Bronchial epithelial cell (primary cell): ENCODE measurements at places on chromosomes 11 and 22.
A peak's percentile ranks its signal among the peaks of the same experiment; 100 is the strongest.

GRCh38 chr11:17782145-17782544, 47.6 kb downstream of the KCNC1 start:
- no peak for DNase-seq

DNA sequence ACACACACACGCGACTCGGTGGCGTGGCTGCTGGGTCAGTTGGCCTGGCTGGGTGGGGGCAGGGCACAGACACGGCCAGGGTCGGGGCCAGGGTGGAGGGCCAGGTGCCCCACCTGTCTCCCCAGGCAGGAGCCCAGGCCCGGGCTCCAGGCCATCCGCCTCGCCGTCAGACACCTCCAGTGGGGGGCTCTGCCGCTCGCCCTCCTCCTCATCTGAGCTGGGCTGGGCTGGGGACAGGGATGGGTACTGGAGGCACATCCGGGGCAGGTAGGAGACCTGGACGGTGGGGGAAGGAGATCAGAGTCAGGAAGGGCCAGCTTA, 6.2 kb upstream of the MYBPC3 start:
- DNase-seq, result no peak

DNA sequence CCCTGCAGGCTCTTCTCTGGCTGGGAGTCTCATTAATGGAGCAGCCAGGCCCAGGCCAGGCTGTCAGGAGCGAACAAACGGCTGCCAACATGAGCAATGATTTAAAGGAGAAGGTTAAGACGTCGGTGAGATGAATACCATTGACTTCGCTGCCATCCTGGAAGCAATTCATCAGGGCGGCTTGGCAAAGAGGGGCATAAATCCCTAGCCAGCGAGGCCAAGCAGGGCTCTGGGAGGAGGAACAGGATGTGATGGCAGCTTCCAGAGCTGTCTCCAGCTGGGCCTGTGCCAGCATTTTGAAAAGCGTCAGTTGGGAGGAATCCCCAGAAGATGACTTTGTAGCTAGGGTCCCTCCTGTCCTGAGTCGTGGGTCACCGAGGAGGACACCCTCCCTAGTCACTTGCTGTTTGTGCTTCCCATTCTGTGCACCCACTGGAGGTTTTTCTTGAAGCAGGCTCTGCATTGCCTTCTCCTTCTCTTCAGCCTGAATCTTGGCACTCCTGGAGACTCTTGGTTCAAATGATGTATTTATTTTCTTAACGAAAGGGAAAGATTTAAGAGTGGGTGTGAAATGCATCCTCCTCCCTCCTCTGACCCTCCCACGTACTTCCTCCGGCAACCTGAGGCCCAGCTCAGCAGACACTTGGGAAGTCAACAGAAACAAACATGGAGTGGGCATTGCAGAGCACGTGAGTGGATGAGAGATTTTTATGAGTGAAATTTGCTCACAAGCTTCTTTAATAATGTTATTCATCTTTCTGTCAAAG, 476.3 kb upstream of the CADM1 start:
- DNase-seq, result no peak

DNA sequence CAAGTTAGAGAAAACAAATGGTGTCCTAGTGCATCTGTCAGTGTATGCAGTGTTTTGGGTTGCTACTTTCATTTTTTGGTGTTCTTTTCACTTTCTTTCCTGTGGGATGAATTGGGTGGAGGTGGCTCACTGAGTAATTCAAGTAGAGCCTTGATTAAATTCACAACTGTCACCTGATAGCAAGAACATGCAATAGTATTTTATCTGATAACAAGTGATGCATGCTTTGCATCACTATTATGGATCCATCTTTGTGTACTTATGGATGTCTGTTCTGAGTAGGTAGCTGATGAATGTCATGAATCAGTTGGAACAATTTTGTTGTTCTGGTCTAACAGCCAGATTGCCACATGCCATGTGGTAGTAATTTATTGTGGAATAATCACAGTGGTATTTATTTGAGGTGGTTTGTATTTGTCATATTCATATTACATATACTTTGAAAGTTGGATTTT, 87.5 kb downstream of the DDX10 start:
- peak; percentile 52 for DNase-seq

DNA sequence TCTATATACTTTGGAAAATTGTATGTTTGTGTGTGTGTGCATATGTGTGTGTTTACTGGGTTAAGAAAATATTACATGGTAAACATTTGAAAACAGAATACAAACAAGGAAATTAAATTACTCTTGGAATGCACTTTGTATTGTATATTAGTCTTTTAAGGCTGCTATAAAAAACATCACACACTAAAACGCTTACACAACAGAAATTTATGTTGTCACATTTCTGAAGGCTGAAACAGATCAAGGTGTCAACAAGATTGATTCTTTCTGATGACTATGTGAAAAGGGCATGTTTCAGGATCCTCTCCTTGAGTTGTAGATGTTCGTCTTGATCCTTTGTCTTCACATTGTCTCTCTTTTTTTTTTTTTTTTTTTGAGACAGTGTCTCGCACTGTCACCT, 149.1 kb upstream of the CNTN5 start:
- no peak for DNase-seq

- DNase-seq, result no peak
These were observed 18.9 kb upstream of the IGLL1 start for GRCh38 chr22:23598805-23599518.

DNA sequence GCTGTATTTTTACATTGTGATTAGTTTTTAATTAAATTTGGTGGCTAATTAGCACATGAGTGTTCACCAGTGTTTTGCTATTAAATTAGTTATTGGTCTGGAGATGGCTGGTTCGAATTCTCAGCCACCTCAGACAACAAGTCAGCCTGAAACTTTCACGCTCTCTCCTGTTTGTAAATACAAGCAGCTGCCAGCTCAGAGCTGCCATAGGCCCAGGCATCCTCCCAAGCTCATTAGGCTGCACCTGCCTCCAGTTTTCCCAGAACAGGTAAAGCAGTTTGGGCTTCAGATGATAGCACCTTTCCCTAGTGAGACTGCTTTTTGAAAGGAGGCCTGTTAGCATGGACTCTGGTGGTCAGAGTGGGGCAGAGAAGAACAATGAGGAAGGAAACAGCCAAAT, 156.8 kb downstream of the NAV2 start:
- no peak for DNase-seq

GRCh38 chr22:38681582-38682335, at the start of gene TOMM22:
Gene TOMM22 (plus strand): TSS chr22:38681957. CDS start chr22:38681979, 22 bp downstream.
- peak; percentile 70 for DNase-seq

DNA sequence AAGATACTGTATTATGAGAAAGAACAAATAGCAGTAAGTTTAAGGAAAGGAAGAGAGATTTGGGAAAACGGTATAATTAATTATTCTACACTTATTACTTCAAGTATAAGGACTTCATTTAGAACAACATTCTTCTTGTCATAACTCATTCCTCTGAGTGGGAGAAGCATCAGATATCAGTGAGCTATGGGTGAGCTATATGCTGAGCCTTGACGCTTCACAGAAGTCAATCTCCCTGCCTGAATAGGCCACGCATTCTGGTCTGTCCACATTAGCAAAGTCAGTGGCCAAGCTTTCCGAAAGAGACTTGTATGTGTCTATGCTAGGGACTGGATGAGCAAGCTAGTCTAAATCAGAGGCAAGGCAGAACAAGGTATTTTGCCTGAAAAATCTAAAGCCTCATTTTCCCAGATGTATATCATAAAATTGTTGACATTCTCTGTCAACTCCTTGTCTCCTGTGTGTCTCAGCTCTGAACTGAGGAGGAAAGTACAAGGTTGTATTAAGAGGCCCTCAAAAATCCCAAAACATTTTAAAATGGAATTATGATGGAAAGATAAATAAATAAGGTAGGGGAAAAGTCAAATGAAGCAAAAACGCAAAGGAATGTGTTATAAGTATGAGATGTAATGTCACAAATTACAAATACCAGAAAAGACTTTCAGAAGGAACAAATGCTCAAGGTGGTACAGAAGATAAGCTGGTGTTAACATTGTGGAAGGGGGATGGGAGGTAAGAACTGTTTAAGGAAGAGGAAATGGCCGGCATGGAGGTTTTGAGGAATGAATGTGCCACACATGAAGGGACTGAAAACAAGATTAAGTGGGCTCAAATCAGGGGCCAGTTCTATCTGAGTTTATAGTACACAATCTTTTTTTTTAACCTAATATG, 1.4 kb downstream of the OR52N2 start:
- DNase-seq, result no peak

GRCh38 chr22:19984201-19984753, 32.3 kb downstream of the ARVCF start:
- DNase-seq, result peak; percentile 95

- DNase-seq, result no peak
These were observed 2.0 kb upstream of the MPPED1 start for GRCh38 chr22:43409800-43410199.

DNA sequence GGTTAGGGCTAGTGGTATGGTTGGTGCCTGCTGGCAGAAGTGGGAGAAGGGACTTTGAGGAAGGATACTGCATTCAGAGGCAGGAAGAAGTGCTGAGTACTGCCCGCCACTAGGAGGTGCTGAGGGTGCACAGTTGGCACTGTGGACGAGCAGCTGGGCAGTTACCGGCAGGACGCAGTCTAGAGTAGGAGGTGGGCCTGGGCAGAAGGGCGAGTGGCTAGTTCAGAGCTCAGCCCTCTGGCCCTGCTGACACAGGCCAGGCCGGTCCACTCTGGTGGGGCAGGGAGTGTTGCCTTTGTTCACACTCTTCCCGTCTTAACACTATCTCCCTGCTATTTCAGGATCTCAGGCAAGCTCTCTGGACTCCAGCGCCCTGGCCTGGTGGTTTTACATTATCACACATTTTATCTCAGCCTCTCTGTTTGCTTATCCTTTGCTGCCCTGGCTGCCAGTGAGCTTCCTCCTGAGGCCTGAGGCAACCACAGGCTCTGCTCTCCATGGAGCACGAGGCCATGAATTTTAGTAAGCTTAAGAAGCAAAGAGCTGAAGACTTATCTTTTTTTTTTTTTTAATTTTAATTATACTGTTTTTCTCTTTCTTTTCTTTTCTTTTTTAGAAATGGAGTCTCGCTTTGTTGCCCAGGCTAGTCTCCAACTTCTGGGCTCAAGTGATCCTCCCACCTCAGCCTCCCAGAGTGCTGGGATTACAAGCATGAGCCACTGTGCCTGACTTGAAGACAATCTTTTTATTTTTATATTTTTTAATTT, 26.9 kb downstream of the SNAP29 start:
- peak; percentile 75 for DNase-seq

- DNase-seq, result no peak
These were observed 132.9 kb downstream of the RASSF10 start for GRCh38 chr11:13141731-13142709.

DNA sequence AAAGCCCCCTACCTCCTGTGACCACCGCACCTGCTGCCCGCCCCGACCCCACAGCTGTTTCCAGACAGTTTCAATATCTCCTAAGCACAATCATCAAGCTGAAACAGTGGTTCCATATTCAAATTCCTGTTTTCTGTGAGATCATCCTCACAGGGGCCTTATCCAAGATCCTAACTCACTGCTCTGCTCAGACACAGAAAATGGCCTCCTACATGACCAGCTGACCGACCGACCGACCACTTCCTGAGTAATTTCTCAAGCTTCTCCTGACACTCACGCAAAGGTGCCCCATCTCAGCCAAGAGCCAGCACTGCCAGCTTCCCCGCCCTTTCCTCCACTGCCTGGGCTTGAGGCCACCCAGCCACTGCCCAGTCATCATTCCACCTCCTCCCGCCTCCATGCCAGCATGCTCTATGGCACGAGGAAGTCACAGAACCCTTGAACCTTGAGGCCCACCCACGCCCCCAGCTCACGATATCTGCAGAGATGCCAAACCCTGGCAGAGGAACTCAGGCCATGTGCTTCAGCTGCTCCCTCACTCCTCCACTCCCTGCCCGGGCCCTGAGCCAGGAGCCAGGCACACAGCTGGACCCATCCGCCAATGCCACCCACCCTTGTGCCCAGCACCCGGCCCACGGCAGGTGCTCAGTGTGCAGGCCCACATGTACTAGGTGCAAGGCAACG, 14.0 kb downstream of the KIAA0930 start:
- DNase-seq, result peak; percentile 54

GRCh38 chr11:128859563-128860441, 7.3 kb downstream of the KCNJ1 start:
- DNase-seq, result peak; percentile 52

GRCh38 chr11:57546869-57547475, 9.6 kb downstream of the SMTNL1 start:
- DNase-seq, result peak; percentile 50

DNA sequence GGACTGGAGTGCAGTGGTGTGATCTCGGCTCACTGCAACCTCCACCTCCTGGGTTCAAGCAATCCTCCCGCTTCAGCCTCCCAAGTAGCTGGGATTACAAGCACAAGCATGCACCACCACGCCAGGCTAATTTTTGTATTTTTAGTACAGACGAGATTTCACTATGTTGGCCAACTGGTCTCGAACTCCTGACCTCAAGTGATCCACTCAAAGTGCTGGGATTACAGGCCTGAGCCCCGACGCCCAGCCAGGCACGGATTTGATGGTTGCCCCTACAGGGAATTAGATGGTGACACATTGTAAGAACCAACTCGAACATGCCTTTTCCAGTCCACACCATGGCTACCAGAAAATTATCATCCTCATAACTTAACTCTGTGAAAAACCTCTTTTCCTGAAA, 26.8 kb upstream of the RTL6 start:
- no peak for DNase-seq

DNA sequence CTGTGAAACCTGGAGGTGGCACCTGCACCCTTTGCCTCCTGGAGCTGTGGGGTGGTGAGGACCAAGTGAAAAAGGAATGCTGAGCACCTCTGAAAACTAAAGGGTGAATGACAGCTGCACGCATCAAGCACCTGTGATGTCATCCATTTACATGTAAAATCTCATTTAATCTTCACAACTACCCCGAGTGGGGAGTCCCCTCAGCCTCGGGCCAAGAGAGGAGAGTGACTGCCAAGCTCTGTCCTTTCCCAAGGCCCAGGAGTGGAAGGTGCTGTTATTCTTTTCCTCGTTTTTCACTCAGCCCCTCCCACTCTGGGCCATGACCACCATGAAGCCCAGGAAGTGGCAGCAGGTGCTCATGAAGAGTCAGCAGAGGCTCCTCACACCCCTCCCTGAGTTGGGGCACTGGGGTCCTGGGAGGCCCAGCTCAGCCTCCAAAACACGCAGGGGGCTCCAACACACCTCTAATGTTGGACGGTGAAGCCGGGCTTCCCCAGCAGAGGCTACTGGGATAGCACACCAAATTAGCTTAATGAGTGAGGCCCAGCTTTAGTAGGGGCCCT, 35.7 kb downstream of the NECTIN1 start:
- DNase-seq, result peak; percentile 66

DNA sequence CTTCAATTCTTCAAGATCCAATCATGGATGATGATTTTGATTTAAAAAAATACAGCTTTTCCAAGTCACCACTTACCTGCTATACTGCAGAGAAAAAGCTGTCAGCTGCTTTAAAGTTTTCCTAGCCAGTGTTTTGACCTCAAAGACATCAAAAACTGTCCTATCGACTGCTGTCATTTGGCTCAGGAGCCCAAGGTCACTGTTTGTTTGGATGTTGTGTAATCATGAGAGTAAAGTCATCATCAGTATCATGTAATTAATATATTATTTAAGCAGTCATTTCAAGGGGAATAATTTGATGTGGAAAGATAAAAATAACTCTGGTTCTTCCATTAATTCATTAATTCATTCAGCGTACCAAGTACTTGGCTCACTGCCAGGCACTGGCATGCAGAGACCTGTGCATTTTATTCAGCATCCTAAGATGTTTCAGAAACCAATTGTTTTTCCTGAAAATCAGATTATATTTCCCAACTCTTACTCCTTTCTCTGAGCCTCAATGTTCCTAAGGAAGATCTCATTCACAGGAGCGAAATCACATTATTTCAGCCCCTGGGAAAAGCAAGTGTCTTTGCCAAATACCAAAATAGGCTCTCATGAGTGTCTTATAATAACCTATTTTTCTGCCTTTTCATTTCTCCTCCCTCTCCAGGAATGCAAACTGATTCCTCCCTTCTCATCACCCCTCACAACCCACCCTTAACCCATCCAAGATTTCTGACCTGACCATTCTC, 59.9 kb downstream of the SLC1A2 start:
- DNase-seq, result no peak
